ENCODE measurements at places on chromosomes 11 and 22.

- no peak for DNase-seq
Observed at GRCh38 chr11:100220801-100221200, 466.3 kb upstream of the ARHGAP42 start.

- no peak for DNase-seq
Observed at GRCh38 chr11:25214535-25215176, 717.8 kb downstream of the LUZP2 start.

GRCh38 chr11:113778111-113778910 lies 1.3 kb upstream of the CLDN25 start:
- peak; percentile 47 for DNase-seq

DNA sequence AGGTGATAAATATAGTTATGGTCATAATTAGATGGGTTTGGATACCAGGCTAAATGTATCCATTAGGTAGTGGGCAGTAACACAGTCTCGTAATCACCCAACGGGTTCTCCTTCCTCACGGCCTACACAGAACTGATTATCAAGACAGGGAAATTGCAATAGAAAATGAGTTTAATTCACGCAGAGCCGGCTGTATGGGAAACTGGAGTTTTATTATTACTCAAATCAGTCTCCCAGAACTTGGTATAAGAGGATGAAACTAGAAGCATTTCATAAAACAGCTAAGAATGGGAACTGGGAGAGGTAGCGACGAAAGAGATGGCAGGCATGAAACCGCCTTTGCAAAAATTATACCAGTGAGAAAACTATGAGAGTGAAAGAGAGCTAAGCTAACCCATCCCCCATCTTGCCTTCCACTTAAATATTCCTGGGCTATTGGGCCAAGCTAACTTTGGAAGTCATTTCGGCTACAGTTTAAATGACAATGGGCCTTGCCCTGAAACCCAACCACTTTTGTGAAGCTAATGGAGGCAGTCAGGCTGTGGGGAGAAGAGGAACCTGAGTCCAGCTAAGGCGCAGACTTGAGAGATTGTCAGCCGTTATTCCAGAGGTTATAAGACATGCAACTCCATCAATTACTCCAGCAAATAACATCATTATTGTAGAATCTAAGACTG lies 29.6 kb downstream of the CTSC start:
- DNase-seq = no peak

- no peak for DNase-seq
Observed at GRCh38 chr22:24594569-24595120, 1.8 kb upstream of the LRRC75B start.

DNA sequence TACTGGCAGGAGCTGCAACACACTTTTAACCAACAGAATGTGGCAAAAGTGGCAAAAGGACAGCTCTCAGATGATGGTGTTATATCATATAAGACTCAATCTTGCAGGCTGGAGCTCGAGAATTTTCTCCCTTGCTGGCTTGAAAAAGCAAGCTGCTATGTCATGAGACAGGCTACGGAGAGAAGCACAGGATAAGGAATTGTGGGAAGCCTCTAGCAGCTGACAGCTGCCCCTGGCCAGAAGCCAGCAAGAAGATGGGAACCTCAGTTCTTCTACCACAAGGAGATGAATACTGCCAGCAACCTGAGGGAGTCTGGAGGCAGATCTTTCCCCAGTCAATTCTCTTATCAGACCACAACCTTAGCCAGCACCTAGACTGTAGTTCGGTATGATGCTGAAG lies 24.6 kb downstream of the FXYD6 start:
- no peak for DNase-seq

GRCh38 chr11:77027275-77027674 lies 6.9 kb upstream of the B3GNT6 start:
- no peak for DNase-seq

GRCh38 chr11:48087974-48088681 lies 107.8 kb downstream of the PTPRJ start:
- no peak for DNase-seq

DNA sequence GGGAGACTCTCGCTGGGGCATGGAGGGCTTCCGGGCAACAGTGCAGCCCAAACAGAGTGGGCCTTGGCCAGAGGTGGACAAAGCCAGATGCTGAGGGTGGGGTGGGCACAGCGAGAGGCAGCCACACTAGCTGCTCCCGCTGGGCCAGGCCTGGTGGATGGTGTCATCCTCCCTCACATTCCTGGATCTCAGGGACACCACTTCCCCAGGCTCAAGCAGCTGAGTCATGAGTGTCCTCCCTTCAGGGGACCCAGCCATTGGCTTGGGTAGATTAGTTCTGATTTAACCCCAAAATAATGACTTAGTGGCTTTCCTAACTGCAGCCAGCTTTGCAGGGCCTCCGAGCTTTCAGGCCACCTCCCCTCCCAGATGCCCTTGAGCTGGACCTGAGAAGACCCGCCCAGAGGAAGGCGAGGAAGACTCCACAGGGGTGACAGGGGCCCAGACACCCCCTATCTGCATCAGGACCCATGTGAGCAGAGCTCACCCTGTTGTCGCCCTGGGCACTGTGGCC lies 25.9 kb upstream of the WNT7B start:
- DNase-seq = no peak

- DNase-seq = no peak
Observed at GRCh38 chr11:47411884-47412746, 3.7 kb downstream of the SLC39A13 start.

DNA sequence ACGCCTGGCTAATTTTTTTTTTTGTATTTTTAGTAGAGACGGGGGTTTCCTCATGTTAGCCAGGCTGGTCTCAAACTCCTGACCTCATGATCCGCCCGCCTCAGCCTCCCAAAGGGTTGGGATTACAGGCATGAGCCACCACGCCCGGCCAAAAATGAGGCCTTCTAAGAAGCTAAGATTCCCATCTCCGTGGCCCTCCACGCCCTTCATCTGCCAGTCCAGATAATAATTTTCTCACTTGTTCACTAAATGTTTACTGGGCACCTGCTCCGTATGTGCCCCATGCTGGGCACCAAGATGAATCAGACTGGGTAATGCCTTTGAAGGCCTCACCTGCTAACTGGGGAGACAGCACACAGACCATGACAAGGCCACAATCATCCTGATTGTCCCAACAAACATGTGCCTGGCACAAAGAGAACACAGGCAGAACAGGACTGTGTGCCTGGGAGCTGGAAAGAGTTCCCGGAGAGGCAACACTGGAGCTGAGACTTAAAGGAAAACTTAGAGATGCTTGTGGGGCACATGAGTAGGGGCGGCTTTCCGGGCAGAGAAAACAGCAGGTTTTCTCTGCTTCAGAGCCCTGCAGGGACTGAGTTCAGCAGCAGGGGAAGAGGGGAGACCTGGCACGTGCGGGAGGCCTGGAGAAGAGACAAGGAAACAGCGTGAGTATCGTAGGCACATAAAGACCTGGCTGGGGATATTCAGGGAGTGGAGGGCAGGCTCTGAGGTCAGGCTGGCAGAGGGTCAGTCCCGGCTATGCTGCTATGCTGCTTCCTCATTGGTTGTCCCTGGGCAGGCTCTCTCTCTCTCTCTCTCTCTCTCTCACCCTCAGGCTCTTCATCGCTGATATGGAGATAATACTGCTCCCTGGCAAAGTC lies 2.4 kb downstream of the KIAA0930 start:
- DNase-seq = no peak

GRCh38 chr11:11553573-11553972 lies 68.2 kb downstream of the GALNT18 start:
- no peak for DNase-seq

DNA sequence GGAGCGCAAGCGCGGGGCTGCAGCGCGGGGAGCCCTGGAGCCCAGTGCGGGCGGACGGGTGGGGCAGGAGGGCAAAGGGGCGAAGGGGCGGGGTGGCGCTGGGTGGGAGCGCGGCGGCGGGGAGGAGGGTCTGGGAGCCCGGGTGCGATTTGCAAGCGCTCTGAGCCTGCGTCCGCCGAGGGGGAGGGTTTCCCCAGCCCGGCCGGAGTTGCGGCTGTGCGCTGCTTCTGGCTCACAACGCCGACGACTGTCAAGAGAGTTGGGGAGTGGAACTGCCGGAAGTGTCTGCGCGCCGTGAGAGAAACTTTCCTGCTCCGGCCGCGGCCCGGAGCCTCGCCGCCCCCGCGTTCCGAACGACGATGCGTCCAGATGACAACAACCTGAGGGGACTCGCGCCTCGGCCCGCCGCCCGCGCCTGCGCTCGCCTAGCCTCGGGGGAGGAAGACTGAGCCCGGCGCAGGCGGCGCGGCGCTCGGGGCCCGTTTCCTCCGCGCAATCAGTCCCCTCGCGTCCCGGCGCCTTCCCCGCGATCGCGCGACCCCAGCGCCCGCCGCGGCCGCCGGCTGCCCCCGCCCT lies at the start of gene ARHGAP42:
ARHGAP42 (plus strand) TSS at position 235 of the 576 bp plus-strand sequence. CDS start 391 bp downstream, outside the sequence.
- DNase-seq = no peak

DNA sequence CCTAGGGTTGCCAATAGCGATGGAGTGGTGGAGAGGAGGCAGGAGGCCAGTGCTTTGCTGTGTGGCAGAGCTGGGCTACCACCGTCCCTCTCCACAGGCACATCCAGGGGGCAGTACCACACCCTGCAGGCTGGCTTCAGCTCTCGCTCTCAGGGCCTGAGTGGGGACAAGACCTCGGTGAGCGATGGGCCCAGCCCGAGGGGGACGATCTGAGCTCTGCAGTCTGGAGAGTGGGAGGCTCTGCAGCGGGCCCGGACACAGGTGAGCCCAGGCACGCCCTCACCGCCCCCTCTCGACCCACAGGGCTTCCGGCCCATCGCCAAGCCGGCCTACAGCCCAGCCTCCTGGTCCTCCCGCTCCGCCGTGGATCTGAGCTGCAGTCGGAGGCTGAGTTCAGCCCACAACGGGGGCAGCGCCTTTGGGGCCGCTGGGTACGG lies 2.5 kb downstream of the PKP3 start:
- DNase-seq = no peak

- no peak for DNase-seq
Observed at GRCh38 chr11:31640611-31641010, 131.0 kb downstream of the ELP4 start.

DNA sequence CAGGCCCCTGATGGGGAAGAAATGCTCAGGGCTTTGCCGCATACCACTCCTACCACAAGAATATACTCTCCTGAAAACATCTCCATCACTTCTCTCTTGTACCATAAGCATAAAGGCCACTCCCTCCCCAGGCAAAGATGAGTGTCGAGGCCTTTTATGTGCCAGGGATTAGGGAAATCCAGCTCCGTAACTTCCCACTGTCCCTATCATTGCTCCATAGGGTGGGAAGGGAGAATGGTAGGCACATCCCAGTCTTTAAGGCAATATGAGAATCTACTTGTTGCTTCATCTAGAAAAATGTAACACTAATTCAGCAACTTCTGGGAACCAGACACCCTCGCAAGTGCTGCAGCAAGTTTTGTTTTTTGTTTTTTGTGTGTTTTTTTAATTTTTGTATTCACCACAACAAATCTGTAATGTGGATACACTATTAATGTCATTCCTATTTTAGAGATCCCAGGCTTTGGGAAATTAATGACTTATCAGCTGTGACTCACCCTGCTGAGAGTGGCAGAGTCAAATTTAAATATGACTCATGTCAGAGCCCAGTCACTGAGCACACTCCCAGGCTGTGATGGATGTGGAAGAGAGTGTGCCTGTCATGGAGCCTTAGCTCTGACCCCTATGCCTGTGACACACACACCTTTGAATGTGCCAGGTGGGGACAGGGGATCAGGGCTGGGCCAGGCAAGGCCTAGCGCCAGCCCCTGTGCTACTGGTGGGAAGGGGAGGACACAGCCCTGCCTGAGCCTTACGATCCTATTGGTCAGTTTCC lies 23.4 kb downstream of the PANX1 start:
- no peak for DNase-seq

DNA sequence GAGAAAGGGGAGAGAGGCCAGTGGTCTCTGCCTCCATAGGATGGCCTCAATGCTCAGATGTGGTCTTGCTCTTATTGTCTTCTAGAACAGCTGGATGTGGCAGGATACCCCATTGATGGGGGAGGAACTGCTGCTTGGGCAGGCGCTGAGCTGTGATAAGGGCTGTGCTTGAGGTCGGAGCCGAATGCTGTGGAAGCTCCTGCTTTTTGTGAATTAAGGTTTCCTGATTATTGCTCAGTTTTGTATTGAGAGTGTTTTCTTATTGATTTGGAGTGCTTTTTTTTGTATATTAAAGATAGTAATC lies 57.2 kb downstream of the CABIN1 start:
- DNase-seq = no peak

GRCh38 chr11:92803391-92803790 lies 166.1 kb upstream of the MTNR1B start:
- DNase-seq = no peak

GRCh38 chr22:42970029-42970428 lies 44.9 kb downstream of the PACSIN2 start:
- no peak for DNase-seq

DNA sequence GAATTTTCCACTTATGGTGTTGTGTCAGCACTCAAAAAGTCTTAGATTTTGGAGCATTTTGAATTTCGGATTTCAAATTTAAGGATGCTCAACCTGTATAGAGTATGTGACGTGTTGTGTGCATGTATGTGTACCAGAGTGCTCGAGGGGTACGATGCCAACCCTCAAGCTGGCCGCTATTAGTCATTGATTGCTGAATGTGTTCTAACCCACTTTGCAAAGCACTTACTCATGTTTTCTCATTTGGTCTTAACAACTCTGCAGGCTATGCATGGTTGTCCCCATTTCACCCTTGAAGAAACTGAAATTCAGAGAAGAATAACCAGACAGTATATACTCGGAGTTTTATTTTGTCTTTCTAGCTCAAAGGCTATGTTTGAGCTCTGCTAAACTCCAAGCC lies 196.4 kb upstream of the TENM4 start:
- DNase-seq = no peak

GRCh38 chr22:48438096-48438495 lies 1389.6 kb downstream of the BRD1 start:
- no peak for DNase-seq

DNA sequence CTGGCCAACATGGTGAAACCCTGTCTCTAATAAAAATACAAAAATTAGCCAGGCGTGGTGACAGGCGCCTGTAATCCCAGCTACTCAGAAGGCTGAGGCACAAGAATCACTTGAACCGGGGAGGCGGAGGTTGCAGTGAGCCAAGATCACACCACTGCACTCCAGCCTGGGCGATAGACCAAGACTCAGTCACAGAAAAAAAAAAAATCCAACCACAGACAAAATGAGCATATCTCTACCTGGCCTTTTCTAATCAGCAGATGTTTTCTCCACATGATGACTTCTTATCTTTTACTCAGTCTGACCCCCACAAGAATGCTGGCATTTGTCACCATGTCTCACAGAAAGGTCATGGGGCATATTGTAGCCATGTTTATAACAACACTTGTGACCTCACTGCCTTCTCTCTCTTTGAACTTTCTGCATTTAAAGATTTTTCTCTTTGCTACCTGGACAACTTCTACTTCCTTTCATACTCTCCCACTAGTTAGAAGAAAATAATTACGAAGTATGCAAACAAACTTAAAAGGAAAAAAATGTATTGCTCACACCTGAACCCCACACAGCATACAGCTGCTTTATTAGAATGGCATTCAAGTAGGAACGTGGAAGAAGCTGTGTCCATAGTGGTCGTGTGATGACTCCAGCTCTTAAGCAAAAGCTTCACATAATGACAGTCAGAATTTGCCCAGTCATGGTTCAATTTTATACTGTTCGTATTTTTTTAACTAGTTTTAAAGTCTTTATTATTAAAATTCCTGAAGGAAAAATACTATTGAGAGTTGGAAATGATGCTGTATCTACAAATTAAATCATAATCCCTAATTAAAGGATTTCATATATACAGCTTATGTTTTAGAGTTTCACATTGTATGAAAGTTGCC lies 65.4 kb downstream of the ZC3H12C start:
- DNase-seq = no peak

Data from hippocampal formation (tissue), 2 donors.